Germinal center (tissue), 1 donor: ENCODE measurements at places on chromosomes 6 and 20.

DNA sequence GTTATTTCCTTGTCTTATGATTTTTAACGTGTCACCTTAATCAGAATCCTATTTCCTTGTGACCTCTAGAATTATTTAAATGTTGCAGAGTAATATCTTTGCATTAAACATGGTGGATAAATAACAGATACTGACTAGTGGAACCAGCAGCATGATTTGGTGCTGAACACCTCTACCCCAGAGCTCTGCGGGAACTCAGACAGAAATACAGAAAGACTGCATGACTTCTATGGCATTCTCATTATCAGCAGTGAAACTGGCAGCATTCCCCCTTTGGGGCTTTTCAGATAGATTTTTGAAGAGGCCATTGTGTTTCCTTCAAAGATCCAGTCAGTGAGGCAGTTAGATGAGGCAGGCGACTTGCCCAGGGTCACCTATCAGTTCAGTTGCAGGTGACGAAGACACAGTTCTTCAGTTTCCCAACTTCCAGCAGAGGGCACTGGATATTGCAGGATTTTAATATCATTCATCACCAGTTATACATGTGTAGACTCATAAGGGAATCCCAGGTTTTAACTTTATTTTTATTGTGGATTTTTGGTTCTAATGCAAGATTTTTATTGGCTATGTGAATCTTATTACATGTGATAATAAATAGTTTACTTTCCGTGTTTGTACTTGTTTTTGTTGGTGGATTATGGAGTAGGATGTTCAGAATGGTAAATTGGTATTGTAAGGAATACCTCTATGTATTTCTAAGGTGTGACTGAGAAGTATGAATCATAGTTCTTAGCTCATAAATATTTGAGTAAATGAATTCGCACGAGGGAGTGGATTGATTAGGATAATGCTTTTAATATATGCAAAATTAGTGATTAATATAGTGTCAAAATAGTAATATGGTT is 81.3 kb downstream of the AFDN start:
- no peak for DNase-seq

GRCh38 chr20:46998477-46999240 is 104.0 kb downstream of the EYA2 start:
- no peak for DNase-seq

GRCh38 chr20:62136283-62137091 is 6.7 kb downstream of the PSMA7 start:
- DNase-seq, result peak; percentile 65

- no peak for DNase-seq
Observed at GRCh38 chr20:13037727-13038126, 29.0 kb downstream of the SPTLC3 start.

DNA sequence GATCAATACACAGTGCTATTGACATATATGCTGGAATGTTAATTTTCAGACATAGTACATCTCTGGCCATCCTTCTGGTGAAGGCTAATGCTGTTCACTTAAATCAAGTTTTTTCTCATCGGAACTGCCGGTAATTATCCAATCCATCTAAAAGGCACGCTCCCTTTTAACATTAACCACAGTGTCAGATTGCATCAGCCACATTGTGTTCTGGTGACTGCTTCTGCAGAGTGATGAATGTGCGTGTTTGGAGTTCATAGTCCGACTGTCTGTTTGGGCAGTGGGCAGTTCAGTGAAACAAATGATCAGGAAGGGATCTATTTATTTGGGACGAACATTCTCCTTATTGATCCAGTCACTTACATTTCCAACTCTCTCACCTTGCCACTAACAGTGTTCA is 49.5 kb downstream of the SOBP start:
- DNase-seq, result no peak
